ENCODE measurements at places on chromosomes 13 and 19.

DNA sequence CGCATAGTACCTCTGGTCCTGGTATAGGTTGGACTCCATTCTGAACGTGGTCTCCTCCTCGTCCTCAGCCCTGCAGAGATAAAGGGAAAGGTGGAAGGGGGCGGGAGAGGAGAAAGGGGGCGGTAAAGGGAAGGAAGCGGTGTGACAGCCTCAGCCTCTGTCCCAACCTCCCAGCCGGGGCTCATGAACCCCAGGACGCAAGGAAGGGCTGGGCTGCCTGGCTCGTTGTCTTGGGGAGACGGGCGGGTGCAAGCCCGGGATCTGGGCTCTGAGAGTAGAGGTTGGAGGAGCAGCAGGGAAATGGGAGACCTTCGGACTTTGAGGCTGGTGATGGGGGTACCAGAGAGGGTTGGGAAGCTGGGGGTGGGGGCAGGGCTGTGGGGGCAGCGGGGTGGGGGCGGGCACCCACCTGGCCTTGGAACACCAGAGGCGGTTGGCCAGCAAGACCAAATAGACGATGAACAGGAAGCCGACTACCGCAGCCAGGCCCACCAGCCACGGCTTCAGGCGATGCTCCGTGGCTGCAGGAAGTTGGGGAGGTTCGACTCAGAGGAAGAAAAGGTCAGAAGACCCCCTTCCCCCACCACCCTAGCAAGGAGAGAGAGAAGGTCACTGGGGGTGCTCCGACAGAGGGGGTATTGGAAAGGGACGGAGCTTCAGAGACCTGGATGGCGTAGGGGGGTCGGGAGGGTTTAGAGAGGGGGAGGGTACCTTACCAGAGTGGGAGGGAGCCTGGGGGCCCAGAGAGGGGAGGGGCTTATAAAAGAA, 1.7 kb downstream of the SMIM24 start:
- no peak for DNase-seq

DNA sequence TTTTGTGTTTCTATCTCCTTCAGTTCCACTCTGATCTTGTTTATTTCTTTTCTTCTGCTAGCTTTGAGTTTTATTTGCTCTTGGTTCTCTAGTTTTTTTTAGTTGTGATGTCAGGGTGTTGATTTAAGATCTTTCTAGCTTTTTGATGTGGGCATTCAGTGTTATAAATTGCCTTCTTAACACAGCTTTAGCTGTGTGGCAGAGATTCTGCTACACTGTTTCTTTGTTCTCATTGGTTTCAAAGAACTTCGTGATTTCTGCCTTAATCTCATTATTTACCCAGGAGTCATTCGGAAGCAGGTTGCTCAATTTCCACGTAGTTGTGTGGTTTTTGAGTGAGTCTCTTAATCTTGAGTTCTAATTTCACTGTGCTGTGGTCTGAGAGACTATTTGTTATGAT, 251.7 kb upstream of the HTR2A start:
- no peak for DNase-seq

DNA sequence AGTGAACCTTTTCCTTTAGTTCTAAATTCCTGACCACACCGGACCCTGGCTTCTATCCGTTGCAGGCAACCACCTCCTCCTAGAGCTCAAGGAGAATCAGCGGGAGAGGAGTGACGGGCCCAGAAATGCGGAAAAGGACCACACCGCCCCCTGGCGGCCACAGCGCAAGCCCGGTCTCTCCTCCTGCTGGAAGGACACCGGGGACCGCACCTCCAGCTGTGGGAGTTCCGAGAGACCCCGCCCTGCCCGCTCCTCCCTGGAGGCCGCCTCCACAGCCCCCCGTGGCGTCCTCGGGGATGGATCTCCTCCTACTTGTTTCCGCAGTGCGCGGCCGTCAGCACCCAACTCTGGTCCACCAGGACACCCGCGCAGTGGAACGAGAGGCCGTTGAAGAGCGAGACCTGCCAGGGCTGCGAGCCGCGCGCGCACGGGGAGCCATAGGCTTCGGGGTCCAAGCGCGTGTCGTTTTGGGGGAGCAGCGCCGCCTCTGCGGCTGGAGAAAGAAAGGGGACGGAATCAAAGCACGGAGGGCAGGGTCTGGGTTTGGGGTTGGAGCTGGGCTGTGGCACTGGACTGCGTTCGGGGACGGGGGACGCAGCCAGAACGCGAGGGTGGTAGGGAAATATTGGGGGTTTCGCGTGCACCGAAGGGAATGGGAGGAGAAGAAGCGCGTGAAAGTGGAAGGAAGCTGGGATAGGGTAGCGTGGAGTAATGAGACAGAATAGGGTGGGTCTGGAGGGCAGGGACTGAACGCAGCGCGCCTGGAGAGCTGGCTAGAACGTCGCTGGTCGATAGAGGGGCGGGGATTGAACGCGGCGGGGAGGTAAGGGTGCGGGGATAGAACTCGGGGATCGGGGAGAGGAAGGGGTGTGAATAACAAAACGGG, 2.5 kb downstream of the KLK10 start:
- DNase-seq = peak; percentile 41

DNA sequence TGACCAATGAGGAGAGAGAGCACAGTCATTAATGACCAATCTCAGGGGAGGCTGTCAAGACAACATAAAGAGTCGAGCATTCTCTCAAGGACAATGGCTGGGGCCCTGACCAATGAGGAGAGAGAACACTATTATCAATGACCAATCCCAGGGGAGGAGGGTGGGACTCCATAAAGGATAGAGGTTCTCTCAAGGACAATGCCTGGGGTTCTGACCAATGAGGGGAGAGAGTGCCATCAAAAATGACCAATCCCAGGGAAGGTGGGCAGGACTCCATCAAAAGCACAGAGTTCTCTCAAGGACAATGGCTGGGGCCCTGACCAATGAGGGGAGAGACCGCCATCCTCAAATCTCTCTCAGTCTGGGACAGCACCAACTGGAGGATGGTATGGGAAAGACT, 3.3 kb upstream of the KLK11 start:
- peak; percentile 6 for DNase-seq

- peak; percentile 71 for DNase-seq
Observed at GRCh38 chr19:55647732-55648584, at the start of gene CCDC106. CCDC106 (plus strand) TSS chr19:55648212; CDS start chr19:55649047, 835 bp downstream.

GRCh38 chr19:44765033-44765948, 12.4 kb upstream of the CBLC start:
- DNase-seq = no peak

- DNase-seq = peak; percentile 17
Observed at GRCh38 chr13:107367258-107367657, 799.3 kb upstream of the ARGLU1 start.

DNA sequence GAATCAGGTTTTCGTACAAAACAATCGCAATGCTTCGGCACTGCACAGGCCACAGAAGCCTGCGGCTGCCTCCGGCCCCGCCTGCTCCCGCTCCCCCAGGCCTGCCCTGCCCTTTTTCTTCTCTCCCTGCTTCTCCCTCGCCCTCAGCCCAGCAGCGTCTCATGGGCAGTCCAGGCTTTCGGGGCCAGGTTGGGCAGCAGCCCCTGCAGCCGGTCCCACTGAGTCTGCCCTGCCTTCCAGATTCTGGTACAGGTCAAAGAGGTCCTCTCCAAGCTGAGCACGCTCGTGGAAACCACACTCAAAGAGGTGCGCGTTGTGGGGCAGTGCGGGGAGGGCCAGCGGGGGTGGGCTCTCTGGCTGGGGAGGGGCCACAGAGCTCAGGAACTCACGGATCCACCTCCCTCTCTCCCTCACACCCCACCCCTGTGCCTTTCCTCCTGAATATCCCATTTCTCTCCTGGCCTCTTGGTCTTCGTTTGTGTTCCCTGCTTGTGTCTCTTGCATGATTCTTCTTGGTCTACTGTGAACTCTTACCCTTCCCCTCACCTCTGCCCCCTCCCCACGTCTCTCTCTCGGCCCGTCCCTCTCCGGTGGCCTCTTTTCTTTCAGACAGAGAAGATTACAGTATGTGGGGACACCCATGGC, 30.1 kb downstream of the CCDC8 start:
- DNase-seq = no peak

Data from ELR (cell line).